Bronchial smooth muscle cell (primary cell): ENCODE measurements at places on chromosomes 1 and 21. TPM values are rescaled to one million over a fixed set of nuclear protein-coding genes. Genes with fewer than 3 reads are reported as not detected.

The AKR7A3 gene
- total RNA-seq: 0.43 and 0.47 TPM in 2 replicates

The RCC1 gene
- 24.3 and 36.9 TPM in 2 replicates for total RNA-seq

The FBXO2 gene
- total RNA-seq: 5.2 and 7.3 TPM in 2 replicates

The TP53BP2 gene
- total RNA-seq: 16.2 and 20.2 TPM in 2 replicates
